ENCODE measurements at places on chromosomes 16 and 17.

- H3K4me1 ChIP-seq, result no peaks in the 10 kb centered on the region
- DNase-seq, result no peak
- no peaks in the 10 kb centered on the region for H3K27me3 ChIP-seq
- H3K4me3 ChIP-seq, result no peak overlapping the region
- no peak overlapping the region for H3K27ac ChIP-seq
- H3K36me3 ChIP-seq, result no peaks in the 10 kb centered on the region
Measured at GRCh38 chr16:13391337-13391736, 489.9 kb downstream of the SHISA9 start.

DNA sequence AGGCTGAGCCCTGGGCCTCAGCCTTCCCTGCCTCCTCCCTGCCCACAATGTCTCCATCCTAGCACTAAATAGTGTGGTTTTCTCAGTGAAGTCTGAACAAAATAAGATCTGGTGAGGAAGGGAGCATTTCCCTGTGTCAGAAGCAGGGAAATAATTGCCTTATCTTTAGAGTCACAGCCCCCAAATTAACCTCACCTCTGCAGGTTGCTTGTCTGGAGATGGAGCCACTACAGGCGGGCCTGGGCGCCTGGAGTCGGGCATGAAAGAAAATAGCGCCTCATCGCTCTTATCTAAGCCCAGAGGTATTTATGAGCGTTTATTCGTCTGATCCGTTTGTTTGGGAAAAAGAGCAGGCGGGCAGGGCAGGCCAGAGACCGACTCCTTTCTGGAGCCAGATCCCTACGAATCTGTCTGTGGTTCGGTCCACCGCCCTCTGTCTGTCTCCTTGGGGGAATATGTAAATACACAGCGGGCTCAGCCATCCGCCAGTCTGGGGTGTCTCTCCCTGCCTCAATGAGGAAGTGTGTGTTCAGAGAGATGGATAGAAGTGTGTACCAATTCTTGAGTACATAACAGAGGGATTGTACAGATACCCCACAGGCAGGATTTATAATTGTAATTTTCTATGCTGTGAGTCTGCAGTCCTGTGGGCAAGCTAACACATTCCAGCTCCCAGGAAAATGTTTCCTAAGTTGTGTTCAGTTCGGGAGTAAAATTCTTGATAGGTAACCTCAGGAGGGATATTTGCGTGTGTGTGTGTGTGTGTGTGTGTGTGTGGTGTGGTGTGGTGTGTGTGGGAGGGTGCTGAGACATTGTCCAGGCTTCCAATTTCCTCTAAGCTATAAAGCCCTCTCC, 4.3 kb downstream of the HOXB6 start:
- peaks cover 94% of the 10 kb centered on the region for H3K27me3 ChIP-seq
- no peak for DNase-seq
- H3K27ac ChIP-seq, result no peak overlapping the region
- peaks cover 2% of the 10 kb centered on the region for H3K36me3 ChIP-seq
- H3K4me3 ChIP-seq, result no peak overlapping the region

- no peak overlapping the region for H3K27ac ChIP-seq
- H3K36me3 ChIP-seq, result peaks cover 46% of the 10 kb centered on the region
- no peak overlapping the region for H3K4me3 ChIP-seq
- DNase-seq, result no peak
- peaks cover 46% of the 10 kb centered on the region for H3K4me1 ChIP-seq
- H3K27me3 ChIP-seq, result no peaks in the 10 kb centered on the region
Measured at GRCh38 chr16:17354141-17354601, 116.6 kb downstream of the XYLT1 start.

DNA sequence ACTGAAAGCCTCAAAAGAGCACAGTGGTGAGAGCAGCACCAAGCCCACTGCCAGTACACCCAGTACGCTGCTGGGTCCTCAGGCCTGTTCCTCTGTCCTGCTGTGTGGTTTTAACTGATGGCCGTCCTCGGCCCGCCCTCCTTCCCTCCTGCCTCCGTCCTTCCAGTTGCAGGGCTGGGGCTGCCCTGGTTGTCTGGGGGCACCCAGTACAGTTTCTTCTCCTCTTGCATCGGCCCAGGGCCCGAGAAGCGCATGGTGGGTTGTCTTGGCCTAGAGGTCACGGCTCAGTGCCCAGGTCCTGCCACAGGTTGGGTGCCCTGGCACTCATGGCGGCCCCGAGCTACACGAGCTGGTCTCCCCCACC, 70.8 kb upstream of the KCTD5 start:
- peaks cover 9% of the 10 kb centered on the region for H3K36me3 ChIP-seq
- H3K4me3 ChIP-seq, result no peak overlapping the region
- DNase-seq, result no peak

GRCh38 chr17:19650826-19651225, 2.3 kb downstream of the ALDH3A2 start:
- DNase-seq, result no peak
- H3K27me3 ChIP-seq, result no peaks in the 10 kb centered on the region
- no peak overlapping the region for H3K27ac ChIP-seq
- H3K4me1 ChIP-seq, result peaks cover 30% of the 10 kb centered on the region

All from T-helper 2 cell treated with Interferon-gamma antibody and Interleukin-4, amounts not matched to agents 5 μg/mL and 100 μg/mL, for 36 hours (primary cell).